Stimulated activated naive CD8-positive, alpha-beta T cell treated with anti-CD3 and anti-CD28 coated beads, Interleukin-15, amount 100 ng/mL, for 72 hours (primary cell): ENCODE measurements at places on chromosomes 1 and 21.

- no peak for DNase-seq
Measured at GRCh38 chr1:234908571-234908970, 220.1 kb downstream of the TOMM20 start.

GRCh38 chr1:53684741-53685140, 54.2 kb downstream of the GLIS1 start:
- no peak for DNase-seq

DNA sequence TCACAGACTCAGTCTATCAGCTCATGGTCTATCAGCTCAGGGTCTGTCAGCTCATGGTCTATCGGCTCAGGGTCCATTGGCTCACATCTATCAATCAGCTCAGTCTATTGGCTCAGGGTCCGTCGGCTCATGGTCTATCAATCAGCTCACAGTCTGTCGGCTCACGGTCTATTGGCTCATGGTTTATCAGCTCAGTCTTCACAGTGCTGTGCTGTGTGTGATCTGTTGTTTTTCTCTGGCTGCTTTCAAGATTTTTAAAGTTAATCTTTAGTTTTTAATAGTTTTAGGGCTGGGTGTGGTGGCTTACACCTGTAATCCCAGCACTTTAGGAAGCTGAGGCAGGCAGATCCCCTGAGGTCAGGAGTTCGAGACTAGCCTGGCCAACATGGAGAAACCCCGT, 14.4 kb downstream of the C1orf159 start:
- DNase-seq, result no peak

- DNase-seq, result peak; percentile 47
Measured at GRCh38 chr1:86419277-86419903, 4.6 kb upstream of the CLCA2 start.

- DNase-seq, result no peak
Measured at GRCh38 chr1:156746406-156746727, 5.1 kb downstream of the HDGF start.

DNA sequence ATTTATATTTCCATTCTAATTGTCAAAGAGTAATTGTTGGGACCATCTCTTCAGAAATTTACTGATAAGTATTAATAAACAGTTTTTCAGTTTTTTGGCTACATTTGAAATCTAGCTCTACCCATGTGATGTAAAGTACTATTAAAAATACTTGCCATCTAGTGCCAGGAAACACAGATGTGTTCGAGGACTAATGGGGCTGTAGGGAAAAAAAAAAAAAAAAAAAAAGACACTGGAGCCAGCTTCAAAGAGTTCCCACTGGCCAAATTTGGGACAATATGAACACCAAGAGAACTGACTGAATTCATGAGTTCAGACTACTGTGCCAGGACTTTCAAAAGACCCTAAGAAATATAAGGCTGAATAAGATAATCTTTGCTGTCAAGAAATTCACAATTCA, 65.2 kb upstream of the GFI1 start:
- no peak for DNase-seq

- no peak for DNase-seq
Measured at GRCh38 chr1:208874915-208875314, 630.7 kb upstream of the PLXNA2 start.

GRCh38 chr1:32868806-32869455, 1.8 kb downstream of the FNDC5 start:
- DNase-seq, result no peak

DNA sequence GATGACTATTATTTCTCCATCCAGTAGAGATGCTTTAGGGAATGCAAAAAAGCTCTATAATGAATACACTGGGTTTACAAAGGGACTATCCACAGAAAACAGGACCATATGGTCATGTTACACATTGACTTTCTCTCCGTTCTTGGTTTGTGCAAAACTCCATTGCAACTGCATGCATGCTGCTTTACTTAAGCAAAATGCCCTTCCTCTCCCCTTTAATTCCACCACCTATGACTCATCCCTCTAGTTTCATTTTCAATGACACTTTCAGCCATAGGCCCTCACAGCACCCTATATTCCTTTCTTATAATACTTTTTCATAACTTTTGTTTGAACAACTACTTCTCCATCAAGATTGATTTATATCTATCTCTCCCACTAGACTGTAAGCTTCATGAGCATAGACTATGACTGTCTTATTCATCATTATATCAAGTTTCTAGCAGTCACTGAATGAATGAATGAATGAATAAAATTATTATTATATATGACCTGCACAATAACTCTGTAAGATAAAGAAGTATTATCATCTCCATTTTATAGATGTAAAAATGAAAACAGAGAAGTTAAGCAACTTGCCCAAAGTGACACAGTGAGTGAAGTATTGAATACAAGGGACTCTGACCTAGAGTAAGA, 248.9 kb downstream of the PLPP3 start:
- DNase-seq, result no peak

GRCh38 chr1:14739082-14739832, 140.8 kb downstream of the KAZN start:
- no peak for DNase-seq

DNA sequence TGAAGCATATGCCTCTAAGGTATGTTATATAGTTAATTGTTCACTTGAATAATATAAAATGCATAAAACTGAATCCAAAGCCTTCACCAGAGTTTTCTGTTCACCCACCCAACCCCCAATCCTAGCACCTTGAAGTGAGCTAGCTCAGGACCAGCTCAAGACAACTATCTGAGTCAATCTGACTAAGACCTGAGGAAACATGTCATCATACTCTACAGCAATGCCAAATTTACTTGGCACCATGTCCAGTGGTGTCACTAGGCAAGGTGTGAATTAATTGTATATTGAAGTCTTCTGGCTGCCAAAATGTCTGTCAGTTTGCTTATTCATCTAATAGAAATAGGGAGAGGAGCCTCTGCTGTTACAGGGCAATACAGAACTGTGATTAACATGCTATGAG, 3.8 kb downstream of the DNASE2B start:
- no peak for DNase-seq

- DNase-seq, result no peak
Measured at GRCh38 chr1:91499904-91500755, 521 bp upstream of the CDC7 start.

GRCh38 chr21:14366998-14367397, 15.9 kb downstream of the HSPA13 start:
- no peak for DNase-seq

DNA sequence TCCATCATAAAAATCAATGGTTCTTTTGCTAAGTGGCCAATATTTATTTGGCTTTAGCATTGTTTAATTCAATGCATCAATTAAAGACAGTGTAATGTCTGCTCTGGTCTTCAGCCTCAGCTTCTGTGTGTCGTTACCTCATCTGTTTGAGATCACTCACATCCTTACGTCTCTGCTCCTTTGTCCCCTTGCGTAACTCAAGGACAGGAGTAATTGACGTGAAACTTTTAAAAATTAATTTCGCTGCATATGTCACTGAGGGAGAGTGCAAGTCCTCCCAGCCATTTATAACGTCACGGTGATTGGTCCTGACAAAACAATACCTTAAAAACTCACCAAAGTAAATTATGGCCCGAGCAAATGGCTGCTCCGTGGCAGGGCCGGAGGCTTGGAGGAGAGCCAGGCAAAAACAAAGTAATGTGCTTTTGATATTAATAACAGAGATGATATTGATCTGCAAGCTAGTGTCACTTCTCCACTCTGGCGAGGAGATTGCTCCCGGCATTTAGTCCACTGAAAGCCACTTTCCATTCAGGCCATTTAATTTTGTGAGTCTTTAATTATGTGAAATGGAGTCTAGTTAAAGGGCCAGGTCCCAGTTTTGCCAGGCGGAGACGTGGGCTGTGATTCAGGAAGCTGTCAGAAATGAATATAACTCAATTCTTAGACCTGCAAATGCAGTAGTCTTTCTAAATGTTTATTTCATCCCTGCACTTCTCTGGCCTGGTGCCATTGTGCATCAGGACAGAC, 150.9 kb upstream of the POU3F1 start:
- DNase-seq, result no peak

- DNase-seq, result no peak
Measured at GRCh38 chr21:29074007-29074376, 544 bp upstream of the CCT8 start.

DNA sequence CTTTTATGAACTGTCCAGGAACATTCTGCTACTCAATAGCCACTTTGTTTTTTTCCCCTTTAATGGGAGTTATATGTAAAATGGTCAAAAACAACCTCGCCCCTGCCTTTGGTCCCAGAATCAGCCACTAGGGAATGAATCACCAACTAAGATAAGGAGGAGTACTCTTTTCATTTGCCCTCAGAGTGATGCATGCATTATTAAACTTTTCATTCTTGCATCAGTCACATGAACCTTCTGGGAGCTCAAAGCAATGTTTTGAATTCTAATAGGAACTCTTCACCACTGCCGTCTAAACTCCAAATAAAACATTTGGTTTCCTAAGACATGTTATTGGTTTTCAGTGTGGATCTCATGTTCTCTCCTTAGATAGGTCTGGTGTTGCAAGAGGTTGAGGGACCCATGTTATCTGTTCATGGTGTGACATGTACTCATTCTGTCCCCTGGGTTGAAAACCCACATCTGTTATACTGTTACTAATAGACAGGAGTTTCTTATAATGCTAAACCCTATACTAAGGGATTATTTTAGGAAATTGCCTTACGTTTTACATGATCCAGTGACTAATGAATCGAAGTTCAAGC, 17.8 kb upstream of the HSD17B7 start:
- DNase-seq, result no peak

- no peak for DNase-seq
Measured at GRCh38 chr1:47769295-47769694, 227.9 kb downstream of the TRABD2B start.

DNA sequence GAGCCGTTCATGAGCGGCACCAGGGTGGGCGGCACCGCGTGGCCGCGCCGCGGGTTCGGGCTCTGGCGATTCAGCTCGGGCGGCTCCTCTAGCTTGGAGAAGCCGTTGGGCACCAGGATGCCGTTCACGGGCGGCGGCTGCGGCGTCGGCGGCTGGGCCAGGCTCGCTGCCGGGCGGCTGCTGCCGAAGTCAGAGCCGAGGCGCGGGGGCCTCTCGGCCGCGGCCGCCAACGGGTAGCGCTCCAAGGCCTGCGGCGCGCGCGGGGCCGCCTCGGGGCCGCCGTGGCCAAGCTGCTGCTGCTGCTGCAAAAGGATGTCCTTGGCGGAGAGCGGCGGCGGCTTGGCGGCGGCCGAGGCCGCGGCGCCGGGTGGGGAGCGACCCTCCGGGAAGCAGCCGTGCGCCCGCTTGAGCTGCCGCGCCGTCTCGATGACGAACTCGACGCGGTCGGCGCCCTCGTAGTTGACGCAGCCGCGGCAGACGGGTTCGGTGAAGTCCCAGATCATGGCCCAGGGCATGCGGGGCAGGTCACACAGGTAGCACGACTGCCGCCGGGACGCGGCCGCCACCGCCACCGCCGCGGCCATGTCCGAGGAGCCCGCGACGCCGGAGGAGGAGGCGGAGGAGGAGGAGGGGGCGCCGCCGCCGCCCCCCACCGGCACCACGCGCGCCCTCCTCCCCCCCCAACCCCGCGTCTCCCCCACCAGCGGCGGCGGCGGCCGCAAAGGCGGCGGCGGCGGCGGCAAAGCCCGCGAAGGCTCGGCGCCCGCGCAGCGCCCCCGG, 877 bp downstream of the IRF2BP2 start:
- DNase-seq, result peak; percentile 85

DNA sequence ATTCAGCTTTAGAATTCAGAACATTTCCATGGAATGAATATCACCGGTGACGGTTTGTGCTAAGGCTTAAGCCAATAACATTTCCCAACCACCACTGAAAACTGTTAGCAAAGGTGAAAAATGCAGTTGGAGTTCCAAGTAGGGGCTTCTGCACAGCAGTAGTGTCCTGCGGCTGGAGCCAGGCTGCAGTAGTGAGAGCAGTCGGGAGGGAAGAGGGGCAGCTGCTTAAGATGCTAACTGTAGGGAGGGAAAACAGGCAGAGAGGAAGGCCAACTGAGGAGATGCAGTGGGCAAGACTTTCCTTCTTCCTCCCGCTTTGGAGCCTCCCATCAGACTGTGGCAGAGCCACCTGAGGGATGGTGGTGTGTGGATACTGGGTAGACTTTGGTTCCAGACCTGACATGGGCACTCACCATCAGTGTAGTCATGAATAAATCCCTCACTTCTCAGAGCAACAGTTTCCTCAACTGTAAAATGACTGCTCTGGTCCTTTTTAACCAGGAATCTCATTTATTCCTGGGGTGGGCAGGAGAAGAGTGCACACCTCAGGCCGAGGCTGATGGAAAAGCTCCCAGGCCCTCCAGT, 3.2 kb downstream of the F3 start:
- no peak for DNase-seq

DNA sequence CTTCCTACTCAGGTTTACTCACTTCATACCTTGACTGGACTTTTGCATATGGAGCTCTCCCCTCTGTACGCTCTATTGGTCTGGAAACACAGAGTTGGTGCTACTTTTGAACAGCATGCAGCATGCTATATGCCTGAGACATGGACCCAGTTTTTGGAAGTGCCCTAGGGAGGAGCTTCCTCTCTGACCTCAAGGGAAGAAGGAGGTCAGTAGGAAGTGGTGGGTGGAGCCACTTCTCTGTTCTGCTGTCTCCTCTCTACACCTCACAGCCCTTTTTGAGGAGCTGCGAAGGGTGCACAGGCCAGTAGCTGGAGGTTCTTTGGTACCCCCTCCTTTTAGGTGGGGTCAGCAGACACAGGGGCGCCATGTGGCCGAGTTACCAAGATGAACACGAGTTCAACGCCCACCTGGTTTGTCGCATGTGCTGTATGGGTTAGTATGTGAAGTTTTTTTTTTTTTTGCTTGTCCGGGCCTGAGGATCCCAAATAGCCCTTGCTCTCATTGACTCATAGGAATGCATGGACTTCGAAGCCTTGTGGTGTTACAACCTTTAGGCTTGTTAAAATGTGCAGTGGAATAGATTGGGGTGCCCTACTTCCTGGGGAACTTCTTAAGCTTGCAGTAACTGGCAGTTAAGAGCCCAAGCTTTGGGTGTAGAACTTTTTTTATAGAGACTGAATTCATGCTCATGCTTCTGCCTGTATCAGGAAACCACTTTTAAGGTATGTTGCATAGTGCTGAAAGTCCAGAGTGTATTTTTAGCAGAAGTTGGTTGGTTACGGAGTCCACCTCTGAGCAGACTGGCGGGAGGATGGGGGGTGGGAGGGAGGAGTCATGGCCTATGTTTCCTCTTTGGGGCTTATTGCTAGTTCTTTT, 10.7 kb downstream of the MACF1 start:
- no peak for DNase-seq

DNA sequence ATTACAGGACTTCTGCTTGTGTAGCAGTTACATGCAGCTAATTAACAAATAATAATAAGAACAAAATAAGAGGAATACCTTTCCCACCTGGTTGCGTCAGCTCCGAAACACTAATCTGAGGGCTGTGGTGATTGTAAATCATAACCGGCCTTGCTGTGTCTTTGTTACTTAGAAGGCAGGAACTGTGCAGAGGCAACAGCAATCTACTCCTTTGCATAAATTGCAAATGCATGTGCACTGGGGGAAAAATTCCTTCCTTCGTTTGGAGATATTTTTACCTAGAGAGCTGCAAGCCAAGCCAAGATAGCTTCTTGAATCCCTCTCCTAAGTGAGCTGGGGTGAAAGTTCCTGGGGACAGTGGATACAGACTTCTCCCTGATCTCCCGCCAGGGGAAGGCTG, 46.0 kb downstream of the NKAIN1 start:
- no peak for DNase-seq

- DNase-seq, result no peak
Measured at GRCh38 chr1:156128654-156129597, 14.4 kb downstream of the LMNA start.

GRCh38 chr1:168148916-168149315, 12.2 kb upstream of the GPR161 start:
- no peak for DNase-seq
